Hepatic stellate cell (primary cell): ENCODE measurements at places on chromosomes 1 and 21.

- no peak for DNase-seq
Observed at GRCh38 chr1:27856561-27857343, 15.6 kb upstream of the THEMIS2 start.

DNA sequence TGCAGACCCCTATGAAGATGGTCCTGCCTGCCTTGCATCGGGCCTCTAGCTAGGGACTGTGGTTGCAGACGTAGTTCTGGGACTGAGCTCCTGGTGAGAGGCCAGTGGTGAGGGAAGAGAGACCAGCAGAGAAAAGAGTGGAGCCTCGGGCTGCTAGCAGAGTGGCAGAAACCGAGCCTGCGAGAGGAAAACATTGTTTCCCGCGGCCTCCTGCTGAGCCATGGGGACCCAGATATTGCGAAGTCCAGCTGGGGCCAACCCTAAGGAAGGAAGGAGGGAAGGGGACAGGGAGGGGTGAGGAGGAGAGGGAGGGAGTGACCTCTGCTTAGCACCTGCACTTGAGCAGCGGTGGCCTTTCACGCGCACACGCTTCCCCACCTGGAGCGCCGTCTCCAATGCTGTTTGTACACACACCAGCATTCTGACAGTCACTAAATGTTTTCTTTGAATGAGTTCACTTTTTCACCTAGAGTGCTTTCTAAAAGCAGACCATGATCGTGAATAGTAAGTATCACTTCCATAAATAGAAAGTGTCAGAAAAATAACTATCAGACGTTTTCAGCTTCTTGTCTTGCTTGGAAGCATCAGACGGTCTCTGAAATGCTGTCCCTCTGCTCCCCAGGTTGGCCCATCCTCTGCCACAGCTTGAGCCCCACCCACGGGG lies 2.5 kb upstream of the FNDC10 start:
- no peak for DNase-seq

- no peak for DNase-seq
Observed at GRCh38 chr1:32981003-32981901, 16.6 kb upstream of the RNF19B start.

GRCh38 chr1:156849151-156849496 lies 9.8 kb downstream of the INSRR start:
- no peak for DNase-seq

DNA sequence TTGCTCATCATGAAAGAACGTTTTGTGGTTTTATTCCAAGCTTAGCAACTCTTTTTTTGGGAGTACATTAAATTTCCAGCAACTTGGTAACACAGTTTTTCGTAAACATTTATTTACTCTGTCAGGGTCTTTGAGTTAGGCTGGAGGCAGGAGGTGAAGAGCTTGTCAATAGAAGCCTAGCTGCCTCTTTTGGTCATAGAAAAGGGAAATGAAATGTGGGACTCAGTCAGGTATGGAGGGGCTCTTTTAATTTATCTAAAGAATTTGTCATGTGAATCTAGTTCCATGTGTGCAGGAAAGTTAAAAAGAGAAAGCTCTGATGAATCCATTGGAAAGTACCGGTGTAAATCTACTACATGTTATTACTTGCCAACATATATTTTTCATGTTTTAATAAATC lies 45.9 kb upstream of the PRMT6 start:
- no peak for DNase-seq

DNA sequence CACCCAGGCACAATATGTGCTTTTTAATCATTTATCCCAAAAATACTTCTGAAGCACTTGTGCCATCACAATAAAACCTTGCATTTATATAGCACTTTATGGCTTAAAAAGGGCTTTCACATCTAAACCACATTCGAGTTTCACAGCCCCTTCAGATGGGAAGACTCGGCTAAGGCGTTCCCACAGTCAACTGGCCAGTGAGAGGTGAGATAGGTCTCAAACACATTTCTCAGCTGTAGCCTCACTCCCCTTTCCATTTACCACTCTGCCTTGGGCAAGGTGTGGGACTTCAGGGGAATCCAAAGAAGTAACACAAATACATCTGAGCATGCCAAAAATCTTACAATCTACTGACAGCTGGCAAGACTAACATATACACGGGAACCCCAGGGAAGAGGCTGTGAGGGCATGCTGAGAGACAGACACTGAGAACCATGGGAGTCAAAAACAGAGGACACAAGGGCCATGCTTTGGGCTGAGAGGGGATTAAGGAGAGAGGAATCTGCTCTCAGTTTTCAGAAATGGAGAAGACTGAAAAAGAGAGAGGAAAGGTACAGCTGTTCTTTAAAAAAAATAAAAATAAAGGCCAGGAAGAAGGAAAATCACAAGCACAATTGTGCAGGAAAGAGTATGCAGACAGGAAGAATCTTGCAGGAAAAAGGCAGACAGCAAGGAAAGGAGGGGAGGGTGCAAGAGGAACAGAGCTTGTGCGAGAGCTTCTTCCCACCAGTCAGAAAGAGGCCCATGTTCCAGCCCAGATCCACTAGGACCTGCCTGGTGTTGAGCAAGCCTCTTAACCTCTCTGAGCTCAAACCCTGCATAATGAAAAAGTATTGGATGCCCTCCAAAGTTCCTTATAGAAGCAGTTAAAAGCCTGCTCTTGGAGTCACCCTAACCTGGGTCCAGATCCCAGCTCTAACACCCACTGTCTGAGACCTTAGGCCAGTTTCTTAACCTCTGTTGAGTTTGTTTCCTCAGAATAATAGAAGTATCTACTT lies 73.5 kb downstream of the JAK1 start:
- DNase-seq, result no peak

DNA sequence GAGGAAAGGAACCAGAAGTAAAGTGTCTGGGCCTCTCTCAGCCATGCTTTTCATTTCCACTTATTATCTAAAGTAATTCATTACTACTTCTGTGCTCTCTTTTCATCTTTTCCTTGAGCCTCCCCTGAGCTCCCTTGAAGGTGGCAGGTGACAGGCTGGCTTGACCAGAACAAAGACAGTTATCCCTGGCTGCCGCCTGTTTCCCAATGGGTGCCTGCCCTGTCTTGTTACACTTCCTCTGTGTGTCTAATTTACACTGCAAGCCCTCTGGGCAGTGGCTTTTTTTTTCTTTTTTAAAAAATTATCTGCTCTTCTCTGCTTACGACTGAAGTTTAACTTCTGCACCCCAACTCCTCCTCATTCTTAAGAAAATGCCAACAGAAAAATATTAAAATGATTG lies 113.4 kb downstream of the NGF start:
- DNase-seq, result no peak

DNA sequence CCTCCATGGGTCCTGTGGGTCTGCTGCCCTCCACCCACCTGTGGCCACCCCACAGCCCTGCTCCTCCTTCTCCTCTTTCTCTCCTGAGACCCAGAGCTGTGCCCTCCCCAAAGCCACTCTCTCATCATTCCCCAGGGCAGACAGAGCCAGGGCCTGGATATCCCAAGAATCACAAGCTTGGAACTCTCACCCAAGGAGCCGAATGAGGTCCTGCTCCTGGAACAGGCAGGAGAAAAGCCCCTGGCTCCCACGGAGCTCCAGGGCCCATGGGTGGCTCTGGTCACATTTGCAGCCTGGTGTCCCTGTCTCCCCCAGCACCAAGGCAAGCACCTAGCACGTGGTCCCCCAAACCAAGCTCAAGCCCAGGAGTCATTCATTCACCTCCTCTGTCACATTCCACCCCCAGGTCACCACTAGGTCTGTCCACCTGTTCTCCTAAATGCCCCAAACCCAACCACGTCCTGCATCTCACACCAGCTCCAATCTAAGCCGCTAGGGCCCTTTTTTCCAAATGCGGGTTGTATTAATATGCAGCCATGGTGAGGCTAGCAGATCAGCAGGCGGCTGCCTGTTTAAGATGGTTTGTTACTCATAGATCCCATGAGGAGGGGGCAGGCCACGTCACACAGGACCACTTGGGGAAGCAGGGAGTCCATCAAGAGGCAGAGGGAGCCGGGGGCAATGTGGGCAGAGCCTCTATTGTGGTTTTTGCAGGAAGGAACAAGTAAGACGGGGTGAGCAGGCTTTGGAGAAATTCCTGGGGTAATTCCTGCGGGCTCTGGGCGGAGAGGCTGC lies 215.5 kb upstream of the VAMP3 start:
- no peak for DNase-seq
